SK-N-DZ (cell line): ENCODE measurements at places on chromosomes 4 and X.
A peak's percentile ranks its signal among the peaks of the same experiment; 100 is the strongest.

DNA sequence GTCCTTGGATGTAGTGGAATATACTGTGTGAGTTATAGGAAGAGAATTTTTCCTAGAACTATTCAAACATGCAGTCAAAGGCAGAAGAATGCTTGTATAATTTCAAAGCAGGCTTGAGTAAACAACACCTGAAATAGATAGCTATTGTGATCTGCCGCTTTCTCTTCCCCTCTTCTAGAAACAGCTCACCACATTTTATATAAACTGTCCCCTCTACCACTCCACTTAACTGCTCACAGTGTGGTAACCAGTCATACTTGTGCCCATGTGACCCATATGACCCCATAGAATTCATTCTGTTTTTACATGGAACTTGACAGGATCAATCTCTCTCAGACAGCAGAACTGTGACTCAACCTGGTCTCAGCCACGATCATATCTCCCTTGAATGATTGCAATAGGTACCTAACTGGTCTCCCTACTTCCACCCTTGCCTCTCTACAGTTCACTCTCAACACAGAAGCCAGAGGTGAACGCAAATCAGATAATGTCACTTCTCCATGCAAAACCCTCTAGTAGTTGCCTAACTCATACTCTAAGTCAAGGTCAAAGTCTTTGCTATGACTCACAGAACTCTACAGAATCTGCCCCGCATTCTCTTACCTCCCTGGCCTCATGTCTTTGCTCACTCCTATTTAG, 85.6 kb upstream of the EFHC2 start:
- no peak for DNase-seq

- no peak for DNase-seq
These were observed 53.0 kb downstream of the GAB1 start for GRCh38 chr4:143389579-143390195.

DNA sequence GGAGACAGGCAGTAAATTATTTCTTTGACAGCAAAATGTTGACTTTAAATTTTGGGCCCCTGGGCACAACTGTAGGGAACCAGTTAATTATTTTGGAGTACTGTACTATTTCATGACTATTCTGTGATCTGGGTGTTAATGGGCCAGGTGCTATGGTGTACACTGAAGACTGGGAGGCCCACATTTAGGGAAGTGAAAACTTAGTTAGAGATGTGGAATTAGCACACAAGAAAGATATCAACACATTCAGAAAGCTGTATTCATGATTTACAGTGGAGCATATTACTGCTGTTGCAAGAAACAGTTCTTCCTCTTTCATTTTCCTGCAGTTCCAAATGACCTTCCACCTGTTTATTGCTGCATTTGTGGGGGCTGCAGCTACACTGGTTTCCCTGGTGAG, 12.4 kb downstream of the PLP1 start:
- no peak for DNase-seq

DNA sequence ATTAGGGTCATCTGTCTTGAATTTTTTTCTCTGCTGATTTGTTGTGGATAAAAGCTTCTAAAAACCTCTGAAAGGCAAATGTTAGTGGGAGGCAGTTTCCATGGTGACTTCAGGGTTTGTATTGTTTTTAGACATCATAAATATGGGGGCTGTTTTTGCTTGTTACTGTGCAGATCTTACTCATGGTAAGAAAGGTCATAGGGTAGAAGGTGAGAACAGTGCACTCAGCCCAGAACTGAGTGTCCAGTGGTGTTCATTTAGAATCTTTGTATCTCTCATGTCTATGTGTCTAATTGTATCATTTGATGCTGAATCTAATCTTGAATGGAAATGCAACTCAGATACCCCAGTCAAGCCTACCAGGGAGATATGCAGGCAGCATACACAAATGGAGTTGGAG, 609.8 kb downstream of the ZNF674 start:
- no peak for DNase-seq

DNA sequence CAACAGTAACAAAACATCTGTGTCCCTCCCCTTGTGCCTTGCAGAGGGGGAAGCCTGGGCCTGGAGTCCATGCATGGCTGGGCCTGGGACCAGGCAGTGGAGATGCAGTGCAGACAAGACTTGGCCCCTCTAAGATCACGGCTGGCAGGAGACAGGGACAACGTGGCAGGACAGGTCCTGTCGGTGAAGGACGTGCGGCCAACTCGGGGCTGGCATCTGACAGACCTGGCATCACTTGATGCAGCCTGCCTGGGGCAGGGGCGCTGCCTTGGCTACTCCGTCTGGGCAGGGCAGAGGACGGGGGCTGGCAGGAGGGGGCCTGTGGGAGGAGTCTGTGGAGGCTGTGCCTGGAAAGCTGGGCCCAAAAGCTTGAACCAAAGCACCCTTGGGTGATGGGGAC, 112.1 kb downstream of the CPZ start:
- DNase-seq: peak; percentile 46

DNA sequence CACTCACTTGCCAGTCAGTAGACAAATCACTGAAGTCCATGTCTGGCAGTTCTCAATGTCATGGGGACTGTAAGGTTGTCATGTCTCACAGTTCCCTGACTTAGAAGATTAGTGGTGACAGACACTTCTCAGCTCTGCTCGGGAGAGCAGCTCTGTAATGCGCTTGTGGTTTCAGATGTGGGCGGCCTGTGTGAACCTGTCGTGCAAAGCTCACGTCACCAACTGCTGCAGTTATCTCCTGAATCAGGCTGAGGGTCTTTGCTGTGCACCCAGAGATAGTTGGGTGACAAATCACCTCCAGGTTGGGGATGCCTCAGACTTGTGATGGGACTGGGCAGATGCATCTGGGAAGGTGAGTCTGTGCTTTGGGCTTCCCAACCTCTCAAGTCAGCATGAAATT, at the start of gene IL9R:
Gene IL9R, plus strand, starts transcription at position 261 of the 400 bp plus-strand sequence. Its CDS starts 64 bp downstream, at position 325.
- DNase-seq: peak; percentile 37

DNA sequence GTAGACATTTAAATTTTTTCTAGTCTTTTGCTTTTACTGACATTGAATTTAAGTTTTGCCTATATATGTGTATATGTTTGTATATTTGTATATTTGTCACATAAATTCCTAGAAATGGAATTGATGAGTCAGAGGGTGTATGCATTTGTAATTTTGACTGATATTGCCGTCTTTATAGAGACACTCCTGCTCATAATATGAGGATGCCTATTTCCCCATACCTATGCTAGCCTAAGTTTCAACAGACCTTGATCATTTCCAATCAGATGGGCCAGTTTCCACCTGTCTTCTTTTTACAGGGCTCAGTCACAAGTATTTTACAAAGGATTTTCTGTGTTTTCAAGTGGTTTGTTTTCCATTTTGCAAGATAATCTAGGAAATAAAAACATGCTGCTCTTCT, 10.8 kb downstream of the PDLIM5 start:
- DNase-seq: no peak

DNA sequence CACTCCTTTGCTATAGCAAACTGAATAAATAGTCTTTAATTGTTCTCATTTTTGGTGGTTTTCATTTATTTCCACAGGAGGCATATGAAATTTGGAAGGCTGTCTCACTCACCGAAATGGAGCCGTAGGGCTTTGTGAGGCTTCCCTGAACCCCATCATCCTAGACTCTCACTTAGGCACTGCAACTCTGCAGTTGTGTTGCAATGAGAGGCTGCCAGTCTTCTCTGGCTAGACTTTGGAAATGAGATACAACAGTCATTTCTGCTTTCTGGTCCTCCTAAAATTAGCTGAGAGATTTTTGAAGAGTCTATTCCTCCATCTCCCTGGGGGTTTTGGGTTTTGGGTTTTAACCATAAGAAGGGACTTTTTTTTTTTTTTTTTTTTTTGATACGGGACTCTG, 146.5 kb downstream of the SH3BGRL start:
- no peak for DNase-seq

GRCh38 chr4:30538794-30539193, 181.4 kb upstream of the PCDH7 start:
- DNase-seq: no peak

GRCh38 chr4:18777190-18777930, 755.8 kb upstream of the LCORL start:
- no peak for DNase-seq

- no peak for DNase-seq
These were observed 650.8 kb upstream of the DIPK2B start for GRCh38 chrX:45851434-45851991.

DNA sequence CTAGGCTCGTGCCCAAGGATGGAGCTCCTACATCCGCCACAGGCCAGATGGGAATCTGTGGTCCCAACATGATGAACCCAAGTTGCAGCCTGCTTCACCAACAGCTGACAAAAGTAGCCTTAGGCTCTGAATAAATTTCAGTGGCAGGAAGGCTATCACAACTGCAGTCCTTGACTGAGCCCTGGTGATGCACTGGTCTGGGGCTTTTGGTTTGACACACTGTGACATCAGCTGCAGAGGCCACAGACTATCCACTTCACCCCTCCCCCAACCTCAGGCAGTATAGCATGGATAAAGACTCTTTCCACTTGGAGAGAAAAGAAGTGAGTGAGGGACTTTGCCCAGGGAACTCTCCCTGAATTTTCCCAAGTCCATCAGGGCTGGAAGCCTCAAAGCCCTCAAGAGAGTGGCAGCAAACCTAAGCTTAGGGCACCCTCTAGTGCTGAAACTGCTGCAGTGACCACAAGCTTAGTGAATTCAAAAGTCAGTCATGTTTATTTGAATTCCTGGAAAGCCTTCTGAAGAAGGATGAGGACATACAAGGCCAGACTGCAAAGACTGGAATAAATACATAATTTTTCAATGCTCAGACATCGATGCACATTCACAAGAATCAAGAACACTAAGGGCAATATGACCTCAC, 135.0 kb upstream of the TENT5D start:
- peak; percentile 9 for DNase-seq

GRCh38 chrX:131910586-131910985, 112.5 kb upstream of the STK26 start:
- no peak for DNase-seq

GRCh38 chr4:28966982-28967381, 1753.2 kb upstream of the PCDH7 start:
- DNase-seq: no peak

DNA sequence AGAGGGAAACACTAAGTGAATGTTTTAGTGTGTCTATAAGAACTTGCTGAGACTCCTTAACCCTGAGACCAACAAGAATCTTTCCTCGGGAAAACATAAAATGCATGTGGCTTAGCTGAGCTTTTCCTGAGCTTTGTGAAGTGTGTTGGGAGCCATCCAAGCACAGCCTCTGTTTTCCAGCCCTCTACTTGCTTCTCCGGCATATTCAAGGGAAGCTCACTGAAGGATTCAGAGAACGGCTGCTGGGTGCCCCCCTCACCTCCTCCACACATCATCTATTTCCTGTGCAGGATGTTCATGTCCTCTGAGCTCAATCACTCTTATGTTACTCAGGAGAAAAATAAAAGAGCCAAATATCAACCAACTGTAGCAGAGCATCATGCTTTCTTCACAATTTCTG, 492.1 kb downstream of the IL15 start:
- DNase-seq: no peak

GRCh38 chr4:79603681-79604080, 195.7 kb upstream of the GK2 start:
- DNase-seq: no peak

DNA sequence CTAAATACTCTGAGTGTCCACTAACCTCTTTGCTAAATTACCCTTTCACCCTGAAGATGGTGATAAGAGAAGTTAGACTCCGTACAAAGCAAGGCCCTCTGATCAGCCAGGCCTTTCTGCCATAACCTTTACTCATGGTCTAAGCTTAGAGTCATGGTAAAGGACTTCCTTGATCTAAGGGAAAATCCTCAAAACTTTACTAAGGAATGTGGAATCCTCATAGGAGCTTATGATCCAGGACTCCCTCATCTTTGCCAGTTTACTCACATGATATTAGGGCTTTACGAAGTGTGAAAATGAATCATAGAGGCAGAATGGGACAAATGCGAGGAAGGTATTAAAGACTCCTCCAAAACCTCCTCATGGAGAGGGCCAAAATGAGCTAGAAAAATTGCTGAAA, 7.9 kb upstream of the FAM13A start:
- DNase-seq: no peak

GRCh38 chrX:40005292-40006011, 92.3 kb downstream of the BCOR start:
- DNase-seq: no peak

- DNase-seq: no peak
These were observed 114.3 kb downstream of the DCK start for GRCh38 chr4:71107726-71108125.

DNA sequence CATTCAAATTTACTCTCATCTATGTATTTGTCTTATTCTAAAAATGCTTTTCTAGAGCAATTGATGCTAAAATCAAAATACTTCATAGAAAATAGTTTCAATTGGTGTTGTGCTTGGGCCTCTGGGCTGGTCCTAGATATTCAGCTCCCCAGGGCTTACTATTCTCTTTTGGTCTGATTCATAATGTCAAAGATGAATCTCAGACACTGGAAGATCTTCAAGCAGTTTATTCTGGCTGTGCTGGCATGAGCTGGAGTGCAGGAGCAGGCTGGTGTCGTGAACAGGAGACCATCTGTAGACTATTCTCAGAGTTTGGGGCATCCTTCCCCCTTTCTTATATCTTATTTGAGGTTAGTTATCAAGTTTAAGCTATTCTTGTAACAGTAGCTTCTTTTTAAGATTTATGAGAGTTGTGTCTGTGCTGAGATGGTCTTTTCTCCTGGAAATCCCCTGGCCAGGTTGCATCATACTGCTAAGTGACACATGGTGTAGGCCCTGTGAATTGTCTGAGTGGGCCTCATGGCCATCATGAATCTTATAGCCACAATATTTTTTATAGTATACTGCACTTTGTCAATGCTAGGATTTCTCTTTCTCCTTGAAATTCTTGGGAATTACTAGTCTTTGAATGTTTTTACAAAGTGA, 1624.0 kb upstream of the IGFBP7 start:
- no peak for DNase-seq

- no peak for DNase-seq
These were observed 5.7 kb upstream of the GPR174 start for GRCh38 chrX:79138658-79139241.

GRCh38 chrX:140495739-140496138, 9.1 kb downstream of the SOX3 start:
- no peak for DNase-seq

DNA sequence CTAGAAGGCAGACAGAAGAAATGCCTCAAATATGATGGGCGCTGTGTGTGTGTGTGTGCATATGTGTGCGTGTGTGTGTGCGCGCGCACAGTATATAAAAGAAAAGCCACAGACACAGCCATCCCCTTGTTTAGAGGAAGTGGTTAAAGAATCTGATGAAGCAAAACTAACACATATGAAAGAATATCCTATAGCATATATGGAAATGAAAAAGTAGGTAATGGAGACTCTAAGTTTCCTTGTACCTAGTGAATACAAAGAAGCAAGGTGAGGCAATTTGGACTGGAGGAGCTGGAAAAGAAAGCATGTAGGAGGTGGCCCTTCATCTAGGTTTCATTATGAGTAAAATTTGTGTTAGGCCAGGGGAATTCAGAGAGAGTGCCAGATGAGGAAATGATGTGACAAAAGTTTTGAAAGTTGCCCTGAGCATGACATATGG, 58.6 kb upstream of the MCF2 start:
- DNase-seq: no peak

GRCh38 chr4:84051639-84052038, 447.5 kb downstream of the NKX6-1 start:
- DNase-seq: no peak

- DNase-seq: no peak
These were observed 64.8 kb upstream of the GK2 start for GRCh38 chr4:79472693-79473438.

- DNase-seq: no peak
These were observed 10.7 kb upstream of the EPGN start for GRCh38 chr4:74297539-74297938.

GRCh38 chrX:32397562-32398216, 813.7 kb downstream of the DMD start:
- no peak for DNase-seq

- no peak for DNase-seq
These were observed 57.2 kb downstream of the BMP15 start for GRCh38 chrX:50967736-50968135.

- no peak for DNase-seq
These were observed 16.0 kb downstream of the CLOCK start for GRCh38 chr4:55530691-55531090.
